ENCODE measurements at places on chromosomes 4 and X. TPM values are rescaled to one million over a fixed set of nuclear protein-coding genes. Genes with fewer than 3 reads are reported as not detected.

DNA sequence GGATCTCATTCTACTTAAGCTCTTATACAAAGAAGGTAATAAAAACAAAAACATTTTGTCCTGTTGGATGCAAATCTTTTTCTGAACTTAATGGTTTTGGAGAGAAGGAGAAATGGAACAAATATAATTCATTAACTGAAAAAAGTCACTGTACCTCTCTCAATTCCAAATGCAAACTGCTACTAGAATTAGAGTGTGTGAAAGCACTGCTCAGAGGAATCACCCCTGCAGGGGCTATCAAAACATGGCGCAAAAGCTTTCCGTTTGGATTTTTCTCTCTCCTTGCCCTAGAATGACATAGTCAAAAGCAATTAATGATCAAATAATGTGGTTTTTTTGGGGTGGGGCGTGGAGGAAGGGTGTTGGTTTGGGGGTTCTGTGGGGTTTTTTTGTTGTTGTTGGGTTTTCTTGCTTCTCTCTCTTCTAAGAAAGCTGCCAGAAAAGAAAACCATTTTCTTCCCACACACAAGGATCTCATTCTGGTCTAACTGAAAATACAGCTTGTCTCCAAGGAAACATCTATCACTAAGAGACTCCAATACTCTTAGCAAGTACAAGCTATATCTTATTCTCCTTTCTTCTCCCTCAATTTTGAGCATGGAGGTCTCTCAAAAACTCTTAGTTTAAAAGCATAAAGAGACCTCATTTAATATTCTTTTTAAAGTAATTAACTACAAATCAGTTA lies 41.6 kb downstream of the USP46 start:
- H3K4me3 ChIP-seq = no peak overlapping the region
- no peak overlapping the region for H3K27ac ChIP-seq
- no peaks in the 10 kb centered on the region for H3K27me3 ChIP-seq
- no peak for DNase-seq
- no peaks in the 10 kb centered on the region for H3K36me3 ChIP-seq

- H3K27ac ChIP-seq = no peak overlapping the region
- no peak for DNase-seq
- H3K4me1 ChIP-seq = no peaks in the 10 kb centered on the region
- H3K27me3 ChIP-seq = no peaks in the 10 kb centered on the region
Measured at GRCh38 chr4:87843936-87844335, 11.2 kb downstream of the MEPE start.

DNA sequence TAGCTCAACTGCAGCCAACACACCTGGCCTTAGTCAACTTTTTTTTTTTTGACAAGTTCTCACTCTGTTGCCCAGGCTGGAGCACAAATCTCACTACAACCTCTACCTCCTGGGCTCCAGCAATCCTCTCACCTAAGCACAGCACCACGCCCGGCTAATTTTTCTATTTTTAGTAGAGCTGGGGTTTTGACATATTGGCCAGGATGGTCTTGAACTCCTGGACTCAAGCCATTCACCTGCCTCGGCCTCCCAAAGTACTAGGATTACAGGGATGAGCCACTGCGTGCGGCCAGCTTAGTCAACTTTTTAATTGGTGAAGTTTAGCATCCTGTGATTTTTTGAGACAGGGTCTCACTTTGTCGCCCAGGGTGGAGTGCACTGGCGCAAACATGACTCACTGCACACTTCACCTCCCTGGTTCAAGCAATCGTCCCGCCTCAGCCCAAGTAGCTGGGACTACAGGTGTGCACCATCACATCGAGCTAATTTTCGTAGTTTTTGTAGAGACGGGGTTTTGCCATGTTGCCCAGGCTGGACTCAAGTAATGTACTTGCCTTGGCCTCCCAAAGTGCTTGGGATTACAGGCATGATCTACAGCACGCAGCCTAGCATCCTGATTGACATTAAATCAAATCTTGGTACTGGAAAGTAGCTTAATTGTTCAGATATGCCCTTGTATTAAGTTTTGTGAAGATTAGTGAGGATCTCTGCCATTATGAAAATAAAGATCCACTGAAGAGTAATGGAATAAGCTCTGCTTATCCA lies 8.3 kb downstream of the HNRNPDL start:
- DNase-seq = no peak
- no peak overlapping the region for H3K27ac ChIP-seq
- no peak overlapping the region for H3K4me3 ChIP-seq
- no peaks in the 10 kb centered on the region for H3K27me3 ChIP-seq

- no peak for DNase-seq
- H3K36me3 ChIP-seq = no peaks in the 10 kb centered on the region
- H3K27ac ChIP-seq = no peak overlapping the region
- H3K27me3 ChIP-seq = no peaks in the 10 kb centered on the region
- no peak overlapping the region for H3K4me3 ChIP-seq
- no peaks in the 10 kb centered on the region for H3K4me1 ChIP-seq
Measured at GRCh38 chrX:46649421-46650260, 76.1 kb downstream of the CHST7 start.

DNA sequence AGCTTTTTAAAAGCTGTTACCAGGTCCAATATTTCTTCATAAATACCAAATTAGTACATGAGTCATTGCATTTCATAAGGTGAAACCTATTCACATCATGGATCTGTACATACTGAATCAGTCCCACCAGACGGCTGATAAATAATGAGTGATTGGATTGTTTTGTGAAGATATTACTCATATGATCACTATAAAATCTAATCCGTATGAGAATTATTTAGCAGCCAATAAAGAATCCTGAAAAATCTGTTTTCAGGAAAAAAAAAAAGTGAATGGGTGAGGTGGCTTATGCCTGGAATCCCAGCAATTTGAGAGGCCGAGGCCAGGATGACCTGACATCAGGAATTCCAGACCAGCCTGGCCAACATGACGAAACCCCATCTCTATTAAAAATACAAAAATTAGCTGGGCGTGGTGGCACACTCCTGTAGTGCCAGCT lies 438.1 kb downstream of the INPP4B start:
- no peak overlapping the region for H3K4me3 ChIP-seq
- no peak for DNase-seq
- no peaks in the 10 kb centered on the region for H3K36me3 ChIP-seq
- no peaks in the 10 kb centered on the region for H3K4me1 ChIP-seq
- no peaks in the 10 kb centered on the region for H3K27me3 ChIP-seq
- no peak overlapping the region for H3K27ac ChIP-seq

- no peak for DNase-seq
- no peaks in the 10 kb centered on the region for H3K36me3 ChIP-seq
- no peak overlapping the region for H3K27ac ChIP-seq
- no peak overlapping the region for H3K4me3 ChIP-seq
- H3K4me1 ChIP-seq = no peaks in the 10 kb centered on the region
- H3K27me3 ChIP-seq = no peaks in the 10 kb centered on the region
Measured at GRCh38 chr4:162038112-162038511, 125.7 kb downstream of the FSTL5 start.

The PLP1 gene
- 0.95 TPM for polyA plus RNA-seq

The MFAP3L gene
- polyA plus RNA-seq = 1.9 TPM

The HSFX4 gene
- not detected for polyA plus RNA-seq

Data from aorta (tissue), 5 donors.